DMS153 (cell line): ENCODE measurements at places on chromosomes 11 and 22.

- DNase-seq: no peak
These were observed 284.4 kb upstream of the MTNR1B start for GRCh38 chr11:92685049-92685448.

DNA sequence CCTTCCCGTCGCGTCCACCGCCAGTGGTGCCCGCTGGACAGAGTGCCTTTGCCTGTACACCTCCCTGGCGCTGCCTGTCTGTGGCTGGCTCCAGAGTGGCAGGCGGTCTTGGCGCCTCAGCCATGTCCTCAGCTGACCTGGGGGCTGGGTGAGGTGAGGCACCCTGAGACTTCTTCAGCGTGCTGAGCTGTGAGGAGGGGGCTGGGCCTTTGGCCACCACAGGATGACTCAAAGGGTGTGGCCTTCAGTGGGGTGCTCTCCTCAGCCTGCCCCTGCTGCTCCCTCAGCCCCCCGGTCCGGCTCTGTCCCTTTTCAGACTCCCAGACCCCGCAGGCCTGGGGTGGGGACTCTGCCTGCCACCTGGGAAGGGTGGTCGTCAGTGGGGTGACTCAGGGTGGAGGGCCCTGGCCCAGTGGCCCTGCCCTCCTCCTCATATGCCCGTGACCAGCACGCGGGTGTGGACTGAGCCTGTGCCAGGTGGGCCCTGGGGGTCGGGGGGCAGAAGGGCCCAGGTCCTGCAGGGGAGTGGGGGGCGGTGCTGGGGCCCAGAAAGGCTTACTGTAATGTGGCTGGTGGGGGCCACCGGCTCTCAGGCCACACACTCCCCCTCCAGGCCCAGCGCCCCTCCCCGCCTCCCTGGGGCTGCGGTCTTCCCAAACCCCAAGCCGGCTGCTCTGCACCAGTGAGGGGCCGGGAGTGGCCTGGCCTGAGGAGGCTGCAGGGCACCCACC is 15.9 kb downstream of the CRELD2 start:
- DNase-seq: no peak

DNA sequence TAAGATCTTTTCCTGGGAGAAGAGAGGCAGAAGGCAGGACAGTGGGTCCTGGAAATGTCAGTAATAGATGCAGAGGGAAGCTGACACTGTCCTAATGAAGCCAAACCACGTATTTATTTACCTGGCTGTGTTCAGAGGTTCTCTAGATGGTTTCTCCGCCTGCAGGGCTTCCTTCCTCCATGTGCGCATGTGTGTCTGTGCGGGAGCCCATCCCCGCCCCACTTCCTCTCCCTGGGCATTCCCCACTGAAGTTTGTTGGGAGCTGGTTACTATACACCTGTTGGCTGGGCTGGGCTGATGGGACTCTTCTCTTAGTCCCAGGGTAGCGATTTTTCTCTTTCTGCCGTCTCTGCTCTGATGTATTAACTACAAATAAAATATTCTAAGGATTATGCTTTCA is 204.9 kb upstream of the TBCEL start:
- peak; percentile 4 for DNase-seq

GRCh38 chr11:76649011-76649410 is 21.5 kb downstream of the LRRC32 start:
- DNase-seq: no peak

GRCh38 chr11:133104009-133104744 is 428.1 kb downstream of the OPCML start:
- no peak for DNase-seq

DNA sequence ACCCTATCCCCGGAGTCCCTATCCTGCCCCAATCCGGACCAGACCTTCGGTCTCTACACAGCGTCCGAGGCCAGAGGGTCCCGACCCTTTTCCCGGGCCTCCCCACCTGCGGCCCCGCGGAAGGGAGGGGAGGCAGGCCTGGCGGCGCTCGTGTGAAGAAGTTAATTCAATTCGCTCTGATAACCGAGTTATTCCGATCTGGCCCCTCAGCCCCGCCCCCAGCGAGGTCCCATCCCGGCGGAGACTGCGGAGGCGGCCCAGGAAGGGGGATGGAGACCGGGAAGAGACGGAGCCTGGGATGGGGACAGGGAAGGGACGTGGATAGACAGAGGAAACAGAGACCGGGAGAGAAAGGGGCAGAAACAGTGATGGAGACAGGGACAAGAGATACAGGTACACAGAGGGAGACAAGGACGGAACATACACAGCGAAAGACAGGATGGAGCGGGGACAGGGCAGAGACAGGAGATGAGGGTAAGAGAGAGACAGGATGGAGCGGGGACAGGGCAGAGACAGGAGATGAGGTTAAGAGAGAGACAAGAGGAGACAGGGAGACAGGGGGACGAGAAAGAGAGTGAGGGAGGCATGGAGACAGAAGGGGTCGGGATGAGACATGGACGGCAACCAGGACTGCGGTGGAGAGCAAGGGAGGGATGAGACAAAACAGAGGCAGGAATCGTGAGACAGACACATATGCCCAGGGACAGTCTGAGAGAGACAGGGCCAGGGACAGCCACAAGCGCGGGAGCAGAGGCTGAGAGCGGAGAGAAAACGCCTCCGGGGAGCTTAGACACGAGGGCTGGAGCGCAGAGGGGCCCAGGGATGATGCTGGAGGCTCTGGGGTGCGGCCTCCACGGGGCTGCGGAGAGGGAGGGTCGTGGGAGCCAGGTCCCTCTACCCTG is 636 bp upstream of the PHOX2A start:
- no peak for DNase-seq
